Subcutaneous adipose tissue (tissue), 4 donors: ENCODE measurements at places on chromosomes 6 and 20. TPM values are rescaled to one million over a fixed set of nuclear protein-coding genes. Genes with fewer than 3 reads are reported as not detected.

The MOG gene
- total RNA-seq, result not detected

The VAPB gene
- total RNA-seq, result 20.9 TPM

The ZFP57 gene
- total RNA-seq, result 1.0 TPM

The HRH3 gene
- total RNA-seq, result not detected
